ENCODE measurements at places on chromosomes 13 and 19.

GRCh38 chr19:13102666-13103580, at the start of gene LYL1:
LYL1 (minus strand) TSS chr19:13102858; CDS start chr19:13101171, 1,687 bp downstream.
- DNase-seq = no peak

- DNase-seq = no peak
These were observed 39.9 kb upstream of the PSPC1 start for GRCh38 chr13:19822673-19823072.

GRCh38 chr13:97360610-97361009, 73.4 kb upstream of the RAP2A start:
- DNase-seq = no peak

GRCh38 chr13:22012686-22013085, 341.8 kb downstream of the FGF9 start:
- DNase-seq = no peak

- DNase-seq = peak; percentile 69
These were observed at the start of gene TMEM38A for GRCh38 chr19:16660763-16661479. TMEM38A (plus strand) TSS chr19:16661139; CDS start chr19:16661218, 79 bp downstream.

DNA sequence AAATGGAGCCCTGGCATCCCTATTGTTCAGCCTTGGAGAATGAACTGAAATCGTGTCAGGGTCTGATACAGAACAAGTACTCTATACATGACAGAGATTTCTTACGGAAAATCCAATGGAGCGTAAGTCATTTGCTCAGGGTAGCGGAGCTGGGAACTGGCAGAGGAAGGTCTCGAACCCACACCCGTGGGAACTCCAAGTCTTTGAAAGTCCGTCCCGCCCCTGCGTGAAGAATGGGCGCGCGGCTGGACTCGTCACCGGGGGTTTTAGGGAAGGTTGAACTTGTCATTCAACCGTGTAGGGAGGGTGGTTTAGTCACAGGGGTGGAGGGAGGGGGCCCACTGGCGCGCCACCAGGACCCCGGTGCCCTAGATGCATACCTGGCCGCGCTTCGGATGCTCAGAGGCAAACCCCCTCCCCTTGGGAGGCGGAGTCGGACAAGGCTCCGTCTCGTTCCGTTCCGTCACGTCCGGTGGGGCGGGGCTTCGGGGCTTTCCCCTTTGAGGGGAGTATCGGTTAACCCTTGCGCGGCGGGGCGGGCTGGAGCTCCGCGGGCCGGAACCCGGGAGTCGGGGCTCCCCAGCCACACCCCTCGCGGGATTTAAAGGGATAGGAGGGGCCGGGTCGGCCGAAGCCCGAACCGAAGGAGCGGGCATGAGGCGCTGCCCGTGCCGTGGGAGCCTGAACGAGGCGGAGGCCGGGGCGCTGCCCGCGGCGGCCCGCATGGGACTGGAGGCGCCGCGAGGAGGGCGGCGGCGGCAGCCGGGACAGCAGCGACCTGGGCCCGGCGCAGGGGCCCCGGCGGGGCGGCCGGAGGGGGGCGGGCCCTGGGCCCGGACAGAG, at the start of the genes COQ8B and ITPKC:
Gene COQ8B (minus strand): TSS at position 405 of the 843 bp plus-strand sequence. CDS start 2,254 bp downstream, outside the sequence.
Gene ITPKC (plus strand): TSS at position 631 of the 843 bp plus-strand sequence. CDS start 24 bp downstream, at position 655.
- DNase-seq = peak; percentile 100
